AG10803 (cell line): ENCODE measurements at places on chromosomes 1 and 21.

DNA sequence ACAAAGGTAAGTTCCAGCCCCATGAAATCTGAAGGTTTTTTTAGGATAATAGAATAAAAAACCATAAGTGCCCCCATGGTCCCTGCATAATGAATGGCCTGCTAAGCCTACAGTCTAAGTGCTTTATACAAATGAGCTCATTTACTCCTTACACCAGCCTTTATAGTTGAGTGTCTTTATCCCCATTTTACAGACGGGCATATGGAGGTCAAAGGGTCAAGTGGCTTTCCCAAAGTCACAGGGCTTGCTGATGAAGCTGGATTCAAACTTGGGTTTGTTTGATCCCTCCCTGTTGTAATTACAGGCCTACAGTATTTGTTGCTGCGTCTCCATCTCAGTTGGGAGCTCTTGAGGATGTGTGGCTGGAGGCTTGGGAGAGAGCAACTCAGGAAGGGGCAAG lies 28.3 kb upstream of the ARHGEF10L start:
- no peak for DNase-seq

DNA sequence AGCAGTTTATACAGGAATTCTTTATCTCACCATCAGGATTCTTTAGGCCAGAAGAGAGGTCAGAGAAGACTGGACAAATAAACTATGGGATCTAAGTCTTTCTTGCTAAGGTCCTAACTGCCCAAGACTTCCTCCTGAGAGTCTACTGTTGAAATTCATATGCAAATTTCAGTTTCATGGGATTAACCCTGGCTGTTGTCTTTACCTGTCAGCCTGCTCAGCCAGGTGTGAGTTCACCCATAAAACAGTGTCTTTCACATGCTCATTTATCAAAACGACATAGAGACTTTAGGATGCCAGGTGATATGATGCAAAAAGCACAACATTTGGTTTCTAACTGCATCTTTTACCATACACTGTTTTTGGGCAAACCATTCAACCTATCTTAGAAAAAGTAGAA lies 211.0 kb downstream of the PDE4B start:
- DNase-seq, result no peak

DNA sequence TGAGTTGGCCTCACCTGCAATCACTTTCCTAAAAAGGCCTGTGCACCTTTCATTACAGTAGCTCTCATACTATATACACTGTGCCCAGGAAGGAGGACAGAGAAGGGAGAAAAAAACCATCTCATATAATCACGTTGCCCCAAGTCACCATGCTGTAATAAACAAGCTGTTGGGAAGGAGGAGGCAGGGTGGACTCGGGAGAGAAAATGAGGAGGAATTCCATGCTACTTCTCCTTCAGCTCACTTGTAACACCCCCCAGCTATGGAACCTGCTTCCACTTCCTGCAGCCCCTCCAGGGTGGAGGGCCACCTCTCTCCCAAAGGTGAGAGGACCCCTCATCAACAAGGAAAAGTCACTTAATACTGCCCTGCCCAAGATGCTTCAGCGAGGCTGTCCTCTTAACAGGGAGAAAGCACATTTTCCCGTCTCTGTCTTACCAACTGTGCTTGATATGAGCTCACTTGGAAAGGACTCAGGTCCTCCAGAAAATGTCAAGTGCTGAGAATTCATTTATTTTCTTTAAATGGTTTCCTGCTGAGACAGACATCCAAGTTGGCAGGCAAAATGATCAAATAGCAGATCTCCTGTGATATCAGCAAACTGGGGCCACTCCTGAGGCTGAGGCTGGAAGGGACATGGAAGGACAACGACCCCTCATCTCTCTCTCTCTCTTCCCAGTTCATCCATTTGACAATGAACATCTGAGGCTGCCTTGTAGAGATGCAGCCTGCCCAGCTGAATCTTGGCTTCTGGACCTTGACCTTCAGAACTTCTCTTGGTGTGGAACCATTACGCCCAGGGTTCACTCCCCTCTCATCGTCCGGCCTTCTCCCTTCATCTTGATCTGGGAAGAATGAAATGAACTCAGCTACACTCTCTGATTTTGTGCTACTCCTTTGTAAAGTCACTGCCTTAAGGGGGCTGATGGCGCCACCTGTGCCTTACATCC lies 54.0 kb downstream of the CAPN9 start:
- DNase-seq, result no peak

DNA sequence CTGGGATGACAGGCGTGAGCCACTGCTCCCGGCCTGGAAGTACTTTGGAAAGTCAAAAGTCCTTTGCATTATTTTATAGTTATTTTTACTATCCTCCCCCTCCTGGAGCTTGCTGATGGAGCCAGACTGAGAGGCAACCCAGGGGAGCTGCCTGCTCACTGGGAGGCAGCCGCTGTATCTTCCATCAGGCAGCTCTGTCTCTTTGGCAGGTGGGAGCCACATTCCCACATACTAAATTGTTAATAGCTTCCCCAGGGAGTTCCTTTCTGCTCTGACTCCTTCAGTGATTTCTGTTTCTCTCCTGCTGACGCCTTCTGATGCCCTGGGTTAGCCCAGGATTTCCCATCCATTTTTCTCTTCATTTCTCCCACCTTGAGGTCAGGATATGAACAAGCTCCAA lies 4.9 kb upstream of the OPRD1 start:
- DNase-seq, result no peak
